ENCODE measurements at places on chromosomes 12 and 14.

DNA sequence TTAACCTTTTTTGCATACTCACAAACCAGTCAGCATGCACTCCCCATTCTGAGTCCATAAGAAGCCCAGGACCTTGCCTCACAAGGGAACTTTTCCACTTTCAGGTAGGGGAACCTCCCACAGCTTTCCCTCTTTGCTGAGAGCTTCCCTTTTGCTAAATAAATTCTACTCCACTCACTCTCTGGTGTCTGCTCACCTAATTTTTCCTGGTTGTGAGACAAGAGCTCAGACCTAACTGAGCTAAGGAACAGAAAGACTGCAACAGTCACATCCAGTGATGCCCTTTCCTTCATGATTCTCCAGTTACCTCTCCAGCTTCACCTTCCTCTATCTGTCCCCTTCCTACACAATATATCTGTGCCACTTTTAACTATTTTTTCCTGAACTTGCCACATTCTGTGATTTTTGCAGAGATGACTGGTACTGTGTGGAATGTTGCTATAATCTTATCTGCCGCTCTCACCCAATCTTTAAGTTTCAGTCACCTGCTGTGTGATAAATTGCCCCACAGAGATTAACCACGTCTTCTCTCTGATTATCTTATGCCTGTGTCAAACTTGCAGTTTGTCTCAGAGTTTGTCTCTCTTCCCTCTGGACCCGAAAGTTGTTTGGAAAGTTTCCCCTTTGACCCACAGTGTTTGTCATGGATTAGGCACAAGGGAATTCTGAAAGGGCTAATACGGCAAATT lies 737.1 kb upstream of the FLRT2 start:
- no peak for DNase-seq

GRCh38 chr12:75525263-75525662 lies 13.9 kb upstream of the KRR1 start:
- DNase-seq = no peak

DNA sequence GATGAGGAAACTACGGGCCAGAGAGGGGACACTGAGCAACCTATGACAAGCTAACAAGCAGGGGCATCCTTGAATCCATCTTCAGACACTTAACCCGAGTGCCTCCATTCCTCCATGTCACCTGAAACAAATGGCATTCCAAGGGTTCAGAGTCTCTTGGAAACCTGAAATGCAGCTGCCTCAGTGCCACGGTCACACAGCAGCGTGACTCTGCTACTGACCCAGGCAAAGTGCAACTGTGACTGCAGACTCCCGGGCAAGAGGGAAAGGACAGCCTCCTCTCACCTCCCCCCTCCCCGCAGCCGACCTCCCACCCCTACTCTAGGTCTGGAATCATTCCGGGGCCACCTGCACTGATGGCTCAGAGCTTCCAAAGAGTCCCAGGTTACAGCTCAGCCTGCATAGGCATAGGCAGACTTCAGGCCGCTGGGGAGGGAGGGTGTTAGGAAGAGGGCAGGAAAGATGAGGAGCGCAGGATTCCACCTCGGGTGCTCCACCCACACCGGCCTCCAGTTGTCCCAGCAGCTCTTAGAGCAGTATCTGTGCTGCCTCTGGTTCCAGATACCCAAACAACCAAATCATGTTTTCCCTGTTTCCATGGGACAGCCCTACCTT lies 53.2 kb downstream of the KCNK10 start:
- no peak for DNase-seq

GRCh38 chr12:116183741-116184141 lies 93.8 kb downstream of the MED13L start:
- DNase-seq = no peak

DNA sequence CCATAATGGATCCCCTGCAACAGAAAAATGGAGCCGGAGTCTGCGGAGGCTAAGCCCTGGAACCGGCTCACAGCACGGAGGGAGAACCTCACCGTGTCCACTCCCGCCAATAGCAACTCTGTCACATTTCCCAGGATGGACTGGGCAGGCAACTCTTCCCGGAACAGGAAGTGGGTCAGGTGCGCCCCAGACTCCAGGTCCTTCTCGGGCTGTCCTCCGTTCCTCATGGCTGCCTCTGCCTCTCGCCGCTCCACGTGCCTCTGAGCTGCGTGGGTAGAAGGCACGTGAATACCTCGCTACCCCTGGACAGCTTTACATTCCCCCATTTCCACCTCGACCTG lies 2.2 kb downstream of the CYP27B1 start:
- DNase-seq = no peak

GRCh38 chr14:60721326-60722106 lies 2.6 kb downstream of the SIX4 start:
- DNase-seq = no peak

DNA sequence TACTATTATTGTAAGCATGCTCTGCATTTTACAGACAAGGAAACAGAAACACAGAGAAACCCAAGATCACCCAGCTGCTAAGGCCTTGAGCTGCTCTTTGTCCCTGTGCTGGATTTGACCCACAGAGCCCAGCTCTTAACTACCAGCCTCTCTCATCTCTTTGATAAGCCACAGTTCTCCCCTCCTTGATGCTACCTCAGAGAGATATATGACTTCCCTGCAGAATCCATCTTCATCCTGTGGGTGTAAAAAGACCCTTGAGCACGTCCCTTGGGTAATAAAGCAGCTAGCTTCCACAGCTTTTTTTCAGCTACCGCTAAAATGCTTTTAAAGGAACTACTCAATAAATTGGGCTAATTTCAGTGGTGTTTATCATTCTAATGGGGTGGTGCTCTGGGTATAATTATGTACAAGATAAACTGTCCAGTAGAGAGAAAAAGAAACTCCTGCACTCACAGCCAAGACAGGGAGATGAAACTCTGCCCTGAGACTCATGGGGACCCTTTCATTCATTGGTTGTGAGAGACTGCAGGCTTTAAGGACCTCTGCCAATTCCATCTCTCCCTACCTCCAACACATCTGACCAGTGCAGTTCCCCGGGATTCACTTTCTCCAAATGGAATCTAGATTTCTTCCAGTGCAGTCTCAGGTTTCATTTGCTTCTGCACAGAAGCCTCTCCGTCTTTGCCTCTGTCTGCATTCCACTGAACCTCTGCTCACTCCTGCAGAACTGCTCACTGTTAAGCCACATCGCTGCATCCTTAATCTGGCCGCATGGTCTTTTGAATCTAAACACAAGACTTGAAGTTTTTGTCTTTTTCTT lies 24.7 kb upstream of the NTF3 start:
- no peak for DNase-seq

- DNase-seq = no peak
Measured at GRCh38 chr12:19916196-19916753, 452.1 kb upstream of the PDE3A start.

GRCh38 chr14:76811561-76811960 lies 1.1 kb downstream of the ANGEL1 start:
- DNase-seq = peak; percentile 11

- no peak for DNase-seq
Measured at GRCh38 chr12:1884651-1885050, 33.8 kb downstream of the CACNA2D4 start.

DNA sequence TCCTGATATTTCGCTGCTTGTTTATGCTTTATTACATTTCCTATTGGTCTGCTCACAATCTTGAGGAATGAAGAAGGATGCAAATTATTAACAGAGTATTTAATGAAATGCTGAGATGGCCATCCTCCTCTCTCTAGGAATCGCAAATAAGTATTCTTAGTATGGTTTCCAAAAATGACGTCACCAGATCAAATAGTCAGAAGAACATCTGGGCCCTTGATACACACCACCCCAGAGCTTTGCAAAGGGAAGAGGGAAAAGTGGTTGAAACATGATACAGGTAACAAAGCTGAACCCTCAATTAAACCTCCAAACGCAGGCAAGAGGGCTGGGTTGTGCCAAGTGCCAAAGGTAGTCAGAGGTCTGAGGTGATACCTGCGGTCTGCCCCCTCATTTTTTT lies 107.3 kb downstream of the BCL11B start:
- DNase-seq = no peak

- DNase-seq = no peak
Measured at GRCh38 chr14:61385002-61385685, 63.8 kb downstream of the PRKCH start.

GRCh38 chr14:67459336-67459735 lies 29.2 kb downstream of the TMEM229B start:
- no peak for DNase-seq

DNA sequence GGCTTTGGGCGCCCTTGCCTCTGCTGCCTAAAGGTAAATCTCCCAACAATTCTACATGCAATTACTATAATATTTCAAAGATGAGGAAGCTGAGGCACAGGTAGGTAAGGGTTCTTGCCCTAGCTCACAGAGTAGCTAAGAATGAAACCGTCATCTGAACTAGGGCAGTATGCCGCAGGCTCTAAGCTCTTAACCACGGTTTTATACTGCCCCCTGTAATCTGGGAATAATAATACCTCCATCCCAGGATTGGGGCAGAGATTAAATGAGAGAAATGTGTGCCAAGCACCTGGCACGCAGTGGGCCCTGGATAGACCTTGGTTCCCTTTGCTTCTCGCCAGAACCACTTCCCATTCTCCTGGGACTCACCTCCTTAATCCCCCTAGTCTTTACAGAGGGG lies 1.5 kb upstream of the HRK start:
- DNase-seq = no peak

GRCh38 chr14:36755756-36756155 lies 94.1 kb downstream of the PAX9 start:
- no peak for DNase-seq

- no peak for DNase-seq
Measured at GRCh38 chr14:91367173-91368171, 50.1 kb downstream of the CCDC88C start.

DNA sequence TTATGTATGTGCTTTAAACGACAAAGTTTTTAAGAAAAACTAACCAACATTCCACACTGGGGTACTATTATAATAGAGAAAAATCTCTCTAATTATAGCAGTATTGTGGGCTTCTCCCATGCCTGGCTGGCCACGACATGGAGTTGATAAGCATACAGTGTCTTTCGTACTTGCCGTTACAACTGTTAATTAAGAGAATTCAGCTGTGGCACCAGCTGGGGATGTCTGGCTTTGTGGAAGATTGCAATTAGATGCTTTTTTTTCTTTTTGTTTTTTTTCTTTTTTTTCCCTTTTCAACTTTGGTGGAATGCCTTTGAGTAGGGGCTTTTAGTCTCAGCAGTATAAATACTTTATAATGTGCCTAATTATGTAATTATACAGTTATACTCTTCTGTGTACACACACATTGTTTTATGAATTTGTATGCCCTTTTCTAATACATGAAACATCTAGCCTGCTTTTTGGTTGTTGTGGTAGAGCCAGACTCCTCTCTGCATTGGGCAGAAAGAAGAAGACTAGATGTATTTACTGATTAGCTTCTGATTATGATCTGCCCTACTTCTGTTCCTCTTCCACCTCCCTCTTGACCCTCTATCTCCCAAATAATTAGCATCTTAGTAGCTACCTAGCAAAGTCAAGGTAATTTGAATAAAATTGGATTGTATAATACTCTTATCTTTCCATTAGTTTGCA lies 76.4 kb downstream of the SUSD6 start:
- no peak for DNase-seq

DNA sequence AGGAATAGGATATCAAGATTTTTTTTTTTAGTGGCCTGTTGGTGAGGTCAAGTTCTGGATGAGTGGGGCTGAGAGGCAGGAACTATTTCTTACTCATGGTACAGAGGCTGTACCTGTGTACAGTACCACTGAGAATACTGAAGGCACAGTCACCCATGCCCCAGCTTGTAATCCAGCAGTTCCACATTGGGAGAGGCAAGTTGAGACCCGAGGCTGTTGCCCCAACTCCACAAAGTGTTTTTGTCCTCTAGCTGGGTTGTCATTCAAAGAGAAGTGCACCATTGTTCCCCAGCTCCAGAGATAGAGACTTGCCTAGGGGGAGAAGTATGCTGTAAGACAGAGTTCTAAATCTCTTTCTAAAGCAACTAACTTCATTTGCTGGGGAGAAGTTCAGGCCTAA lies 38.7 kb downstream of the ARID2 start:
- no peak for DNase-seq

GRCh38 chr12:50160643-50161042 lies 6.5 kb downstream of the CERS5 start:
- no peak for DNase-seq

DNA sequence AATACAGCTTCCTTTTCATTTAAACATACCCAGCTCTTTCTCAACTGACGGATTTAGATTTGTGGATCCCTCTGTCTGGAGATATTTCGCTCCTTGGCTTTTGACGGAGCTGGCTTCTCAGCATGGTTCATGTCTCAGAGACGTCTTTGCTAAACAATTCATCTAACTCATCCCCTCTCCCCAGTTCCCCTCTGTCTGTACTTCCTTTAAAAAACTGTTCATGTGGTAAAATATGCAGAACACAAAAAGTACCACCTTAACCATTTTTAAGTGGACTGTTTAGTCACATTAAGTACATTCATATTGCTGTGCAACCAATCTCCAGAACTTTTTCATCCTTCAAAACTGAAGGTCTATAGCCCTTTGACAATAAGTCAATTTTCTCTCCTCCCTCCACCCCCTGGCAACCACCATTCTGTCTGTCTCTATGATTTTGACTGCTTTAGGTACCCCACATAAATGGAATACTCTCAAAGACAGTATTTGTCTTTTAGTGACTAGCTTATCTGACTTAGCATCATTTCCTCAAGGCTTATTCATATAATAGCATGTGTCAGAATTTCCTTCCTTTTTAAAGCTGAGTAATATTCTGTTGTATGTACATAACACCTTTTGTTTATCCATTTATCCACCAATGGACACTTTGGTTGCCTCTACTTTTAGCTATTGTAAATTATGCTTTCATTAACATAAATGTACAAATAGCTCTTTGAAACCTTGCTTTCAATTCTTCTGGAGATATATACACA lies 399.8 kb upstream of the SOX5 start:
- peak; percentile 84 for DNase-seq
